ENCODE measurements at places on chromosomes 5 and 9. TPM values are rescaled to one million over a fixed set of nuclear protein-coding genes. Genes with fewer than 3 reads are reported as not detected.

The PCDH1 gene
- 101 TPM for total RNA-seq

- no peak for DNase-seq
Measured at GRCh38 chr5:142938266-142938880, 168.2 kb downstream of the ARHGAP26 start.

GRCh38 chr9:12614488-12614887, 78.7 kb upstream of the TYRP1 start:
- DNase-seq, result no peak

DNA sequence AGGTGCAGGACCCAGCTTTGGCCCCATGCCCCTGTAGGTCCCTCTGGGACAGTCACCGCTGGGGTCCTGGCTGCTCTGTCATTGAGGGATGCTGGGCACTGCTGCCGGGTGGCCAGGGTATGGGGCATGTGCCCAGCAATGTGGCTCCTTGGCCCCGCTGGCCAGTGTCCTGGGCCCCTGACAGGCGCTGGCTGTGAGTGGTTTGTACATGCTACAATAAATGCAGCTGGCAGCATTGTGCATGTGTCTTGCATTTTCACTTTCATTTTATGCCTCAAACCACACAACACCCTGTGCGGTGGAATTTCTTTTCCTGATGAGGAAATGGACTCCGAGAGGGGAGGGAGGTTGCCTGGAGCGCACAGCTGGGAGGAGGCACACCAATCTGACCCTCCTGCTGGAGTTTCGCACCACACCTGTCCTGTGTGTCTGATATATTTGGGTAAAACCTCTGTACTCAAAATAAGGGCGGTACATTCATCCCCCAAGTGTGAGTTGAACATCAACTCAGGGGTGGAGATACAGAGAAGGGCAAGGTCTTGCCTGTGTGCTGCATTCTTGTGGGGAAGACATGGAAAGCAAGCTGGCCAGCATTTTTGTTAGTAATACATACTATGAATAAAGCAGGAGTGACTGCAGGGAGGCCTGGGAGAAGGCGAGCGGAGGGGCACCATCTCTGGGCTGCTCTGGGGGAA, 11.7 kb downstream of the TSPAN17 start:
- no peak for DNase-seq

GRCh38 chr5:100249884-100250269, 285.3 kb upstream of the FAM174A start:
- no peak for DNase-seq

GRCh38 chr5:95962475-95962773, 773 bp upstream of the ELL2 start:
- DNase-seq, result no peak

- no peak for DNase-seq
Measured at GRCh38 chr9:35686222-35687203, 3.2 kb downstream of the TPM2 start.

DNA sequence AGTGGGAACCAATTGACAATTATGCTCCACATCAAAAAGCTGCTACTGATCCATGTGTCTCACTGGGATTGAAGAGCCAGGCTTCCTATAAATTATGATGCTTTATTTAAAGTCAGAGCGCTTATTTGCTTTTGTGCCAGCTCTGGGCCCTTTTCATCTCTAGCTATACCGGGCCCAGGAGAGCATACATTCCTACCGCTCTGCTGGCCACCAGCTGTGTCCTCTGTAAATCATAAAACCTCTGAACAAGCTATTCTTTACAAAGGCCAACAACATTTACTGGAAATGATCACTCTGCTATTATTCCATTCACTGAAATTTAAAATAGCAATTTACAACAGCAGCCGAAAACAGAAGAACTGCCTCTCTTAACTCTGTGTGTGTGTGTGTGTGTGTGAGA, 86.6 kb downstream of the ZNF608 start:
- DNase-seq, result no peak

DNA sequence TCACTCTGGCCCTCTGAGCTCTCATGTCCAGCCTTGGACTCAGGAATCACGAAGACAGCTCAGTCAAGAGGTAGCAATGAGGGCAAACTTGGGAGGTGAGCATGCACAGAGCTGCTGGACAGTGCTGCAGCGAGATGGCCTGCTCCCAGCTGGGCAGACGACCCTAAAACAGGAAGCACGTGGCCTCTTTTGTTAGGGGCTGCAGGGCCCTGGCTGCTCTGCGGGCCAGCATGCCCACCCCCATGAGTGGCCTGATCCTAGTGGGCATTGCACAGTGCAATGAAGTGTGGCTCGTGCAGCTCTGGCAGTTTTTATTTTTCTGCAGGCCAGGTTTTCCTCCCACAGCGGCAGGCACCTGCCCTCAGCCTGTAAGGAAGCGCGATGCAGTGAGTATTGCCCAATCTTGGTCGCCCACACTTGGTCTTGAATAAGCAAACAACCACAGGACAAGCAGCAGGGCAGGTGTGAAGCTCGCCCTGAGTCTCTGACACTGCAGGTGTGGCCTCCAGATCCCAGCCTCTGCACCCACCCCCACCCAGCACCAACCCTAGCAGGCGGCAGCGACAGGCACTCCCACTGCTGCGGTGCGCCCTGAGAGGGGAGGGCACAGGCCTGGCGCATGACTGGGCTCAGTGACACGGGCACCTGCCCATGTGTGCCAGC, 60.8 kb downstream of the SEMA4D start:
- DNase-seq, result no peak

The RAI14 gene
- total RNA-seq, result 145 TPM

The TEX48 gene
- total RNA-seq, result not detected

The C5orf34 gene
- 22.6 TPM for total RNA-seq

GRCh38 chr5:179311091-179311470, 34.2 kb downstream of the ADAMTS2 start:
- no peak for DNase-seq

DNA sequence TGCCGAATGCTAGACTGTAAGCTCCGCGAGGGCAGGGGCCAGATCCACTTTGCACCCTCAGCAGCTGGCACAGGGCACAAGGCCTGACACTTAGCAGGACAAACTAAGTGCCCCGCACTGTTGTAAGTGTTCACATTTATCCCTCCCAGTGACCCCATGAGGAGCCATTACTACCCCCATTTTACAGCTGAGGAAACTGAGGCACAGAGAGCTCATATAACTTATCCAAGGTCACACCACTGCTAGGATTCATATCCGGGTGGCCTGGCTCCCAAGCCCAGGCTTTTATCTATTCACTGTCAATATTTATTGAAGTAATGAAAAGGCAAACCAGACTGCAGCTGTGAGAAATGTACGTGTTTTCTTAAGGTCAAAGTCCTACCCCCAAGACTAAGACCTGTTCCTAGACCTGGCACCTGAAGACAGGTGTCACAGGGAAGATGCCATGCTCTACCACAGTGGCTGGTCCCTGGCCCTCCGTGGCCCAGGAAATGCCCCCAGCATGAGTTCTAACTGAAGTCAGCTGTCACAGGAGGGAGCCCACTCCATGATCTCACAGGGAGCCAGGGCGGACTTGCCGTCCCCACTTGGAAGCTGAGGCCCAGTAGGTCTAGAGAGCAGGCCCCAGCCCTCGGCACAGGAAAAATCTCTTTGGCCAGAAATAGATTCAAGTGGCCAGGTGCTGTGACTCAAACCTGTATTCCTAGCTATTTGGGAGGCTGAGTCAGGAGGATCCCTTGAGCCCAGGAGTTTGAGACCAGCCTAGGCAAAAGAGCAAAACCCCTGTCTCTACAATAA, 74.7 kb upstream of the IL17B start:
- DNase-seq, result no peak

DNA sequence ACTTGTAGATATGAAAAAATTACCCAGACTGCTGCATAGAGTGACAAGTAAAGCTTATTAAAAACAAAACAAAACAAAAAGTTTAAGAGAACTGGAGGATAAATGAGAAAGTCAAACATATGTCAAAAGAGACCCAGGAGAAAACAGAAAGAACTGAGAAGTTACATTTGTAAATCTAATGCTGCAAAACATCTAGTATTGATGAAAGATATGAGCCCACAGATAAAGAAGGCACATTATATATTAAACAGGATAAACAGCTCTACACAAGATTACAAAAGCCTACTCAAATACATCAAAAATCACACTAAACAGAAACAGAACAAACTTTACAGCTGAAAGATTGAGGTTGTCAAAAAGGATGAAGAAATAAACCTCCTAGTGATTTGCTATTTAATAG, 55.1 kb downstream of the ADAMTS6 start:
- no peak for DNase-seq

- no peak for DNase-seq
Measured at GRCh38 chr5:160792281-160792680, 59.7 kb downstream of the ATP10B start.

DNA sequence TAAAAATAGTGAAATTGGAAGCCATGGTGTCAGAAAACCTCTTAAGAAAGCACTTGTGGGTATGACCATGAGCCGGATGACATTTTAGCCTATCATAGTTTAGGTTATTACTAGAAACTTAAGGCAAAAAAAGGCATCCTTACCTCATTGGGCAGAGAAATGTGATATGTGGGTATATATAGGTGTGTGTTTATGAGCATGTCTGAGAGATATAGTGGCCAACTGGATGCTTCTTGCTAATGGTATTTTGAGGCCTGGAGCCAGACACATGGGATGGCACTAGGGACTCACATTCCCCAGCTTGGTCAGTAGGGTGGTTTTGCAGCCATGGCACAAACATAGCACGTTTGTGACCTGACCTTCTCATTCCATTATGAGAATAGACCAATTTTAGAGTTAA, 295.6 kb upstream of the MEF2C start:
- no peak for DNase-seq

The SLC34A3 gene
- total RNA-seq, result 1.4 TPM

GRCh38 chr5:58972301-58972700, 389.4 kb downstream of the RAB3C start:
- no peak for DNase-seq

The FRRS1L gene
- not detected for total RNA-seq

DNA sequence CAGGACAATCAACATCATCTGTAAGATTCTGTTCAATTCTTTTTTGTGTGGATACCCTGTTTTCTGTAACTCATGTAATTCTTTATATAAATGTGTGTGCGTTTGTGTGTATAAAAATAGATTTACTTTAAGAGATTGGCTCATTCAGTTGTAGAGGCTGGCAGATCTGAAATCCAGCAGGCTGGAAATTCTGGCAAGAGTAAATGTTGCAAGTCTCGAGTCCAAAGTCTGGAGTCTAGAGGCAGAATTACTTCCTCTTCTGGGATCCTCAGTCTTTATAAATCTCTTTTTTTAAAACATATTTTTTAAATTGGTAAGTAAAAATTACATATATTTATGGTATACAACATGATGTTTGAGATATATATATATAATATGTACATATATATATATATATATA, 202.1 kb upstream of the TMEM161B start:
- no peak for DNase-seq

GRCh38 chr9:35910613-35911359, 1.5 kb downstream of the SPAAR start:
- DNase-seq, result no peak

- DNase-seq, result peak; percentile 64
Measured at GRCh38 chr5:171647043-171647903, 138.3 kb upstream of the SMIM23 start.

DNA sequence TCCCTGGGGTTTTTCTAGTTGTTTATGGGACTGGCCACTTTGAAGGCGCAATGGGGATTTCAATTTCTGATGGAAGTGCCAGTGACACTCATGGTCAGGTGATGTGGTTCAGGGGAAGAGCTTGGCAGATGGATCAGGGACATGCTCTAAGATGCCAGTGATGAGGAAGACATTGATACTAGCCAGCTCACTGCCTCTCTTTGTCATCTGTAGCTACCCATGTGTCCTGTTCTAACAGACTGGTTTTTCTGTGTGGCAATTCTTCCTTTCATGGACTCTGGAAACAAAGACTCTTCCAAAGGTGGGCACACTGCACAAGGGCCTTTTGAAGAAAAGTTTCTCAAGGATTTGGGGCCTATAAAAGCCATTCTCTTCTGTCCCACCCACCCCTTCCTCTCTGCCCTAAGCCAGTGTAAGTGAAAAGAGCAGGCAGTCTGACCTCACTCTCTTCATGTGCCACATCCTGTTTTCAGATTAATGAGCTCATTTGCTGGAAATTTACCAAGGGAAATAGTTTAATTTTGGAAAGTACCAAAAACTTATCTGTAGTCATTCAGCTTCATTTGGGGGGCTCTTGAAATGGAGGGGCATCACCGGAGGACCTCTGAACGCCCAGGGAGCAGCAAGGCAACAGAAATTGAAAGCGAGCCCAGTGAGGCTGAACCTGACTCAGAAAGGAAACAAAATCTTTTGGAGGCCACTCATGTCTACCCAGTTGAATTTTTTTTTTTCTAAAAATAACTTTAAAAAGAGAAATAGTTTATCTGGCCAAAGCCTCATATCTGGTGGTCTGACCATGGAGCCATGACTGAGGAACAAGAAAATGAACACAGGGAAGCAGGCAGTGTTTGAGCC, 4.9 kb upstream of the TRAF1 start:
- no peak for DNase-seq

- DNase-seq, result no peak
Measured at GRCh38 chr5:132714456-132715307, 22.7 kb downstream of the KIF3A start.

The SLIT3 gene
- total RNA-seq, result not detected

The MYMK gene
- total RNA-seq, result not detected

GRCh38 chr5:52895075-52895474, 94.1 kb upstream of the ITGA2 start:
- no peak for DNase-seq

- DNase-seq, result no peak
Measured at GRCh38 chr5:174355208-174355612, 309.7 kb downstream of the NSG2 start.

DNA sequence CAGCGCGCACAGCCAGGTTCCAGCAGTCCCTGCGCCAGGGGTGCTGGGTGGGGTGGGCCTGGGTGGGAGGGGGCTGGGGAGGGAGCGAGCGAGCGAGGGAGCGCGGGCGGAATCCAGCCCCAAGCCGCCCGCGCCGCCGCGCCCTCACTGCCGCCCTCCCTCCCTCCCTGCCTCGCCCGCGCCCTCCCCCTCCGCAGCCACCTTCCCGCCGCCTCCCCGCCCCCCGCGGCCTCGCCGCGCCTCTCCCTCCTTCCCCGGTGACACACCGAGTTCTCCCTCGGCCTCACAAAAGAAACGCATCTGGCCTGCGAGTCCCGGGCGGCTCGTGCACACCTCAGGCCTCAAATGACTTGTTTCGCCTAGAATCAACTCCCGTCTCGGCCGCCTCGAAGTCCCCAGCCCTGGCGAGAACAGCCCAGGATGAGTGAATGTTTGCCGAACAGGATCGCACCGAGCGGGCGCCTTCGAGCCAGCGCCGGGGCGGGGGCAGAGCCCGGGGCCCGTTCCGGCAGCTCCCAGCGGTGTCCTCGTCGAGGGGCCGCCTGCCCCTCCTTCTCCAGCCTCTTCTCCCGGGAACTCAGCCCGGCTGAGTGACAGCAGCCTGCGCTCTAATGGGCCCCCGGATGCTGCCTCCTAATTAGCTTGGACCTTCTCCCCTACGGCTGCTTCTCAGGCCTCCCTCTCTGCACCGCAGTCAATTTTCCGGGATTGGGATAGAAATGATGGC, 371 bp upstream of the PITX1 start:
- peak; percentile 79 for DNase-seq

DNA sequence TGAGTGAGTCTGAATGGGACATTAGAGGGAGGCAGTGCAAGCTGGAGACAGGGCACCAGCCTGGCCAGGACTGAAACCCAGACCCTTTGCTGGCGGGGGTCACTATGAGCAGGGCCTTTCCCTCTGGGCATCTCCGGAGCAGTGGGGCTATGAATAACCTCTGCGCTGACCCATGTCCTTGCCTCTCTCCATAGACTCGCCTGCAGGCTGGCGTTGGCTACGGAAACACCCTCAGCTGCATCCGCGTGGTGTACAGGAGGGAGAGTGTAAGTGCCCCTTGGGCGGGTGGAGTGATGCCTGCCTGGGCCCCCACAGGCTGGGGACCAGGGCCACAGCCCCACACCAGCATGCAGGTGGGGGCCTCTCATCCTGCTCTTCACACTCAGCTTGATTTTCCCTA, 15.8 kb downstream of the SLC25A48 start:
- no peak for DNase-seq

- no peak for DNase-seq
Measured at GRCh38 chr9:16434526-16434925, 435.9 kb downstream of the BNC2 start.

All from PC-9 (cell line).